ENCODE measurements at places on chromosomes 1 and 21.

- no peak for DNase-seq
These were observed 45.9 kb downstream of the SLX9 start for GRCh38 chr21:44985441-44986401.

GRCh38 chr1:153941826-153942725 is 4.4 kb downstream of the DENND4B start:
- DNase-seq, result no peak

DNA sequence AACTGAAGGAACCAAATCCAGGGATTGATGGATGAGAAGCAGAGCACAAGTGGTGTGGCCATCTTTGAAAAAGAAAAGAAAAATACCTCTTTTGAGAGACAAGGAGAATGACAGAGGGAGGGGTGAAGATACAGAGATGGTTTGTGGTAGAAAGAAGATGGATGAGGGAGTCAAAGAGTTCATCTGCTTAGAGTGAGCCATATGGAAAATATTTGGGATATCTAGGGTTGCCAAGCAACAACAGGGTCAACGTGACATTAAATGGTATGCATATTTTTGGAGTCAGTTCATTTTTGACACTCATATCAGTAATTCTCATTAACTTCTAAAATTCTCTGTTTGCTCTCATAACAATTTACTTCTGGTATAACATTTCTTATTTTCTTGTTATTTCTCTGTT is 50.7 kb downstream of the MACF1 start:
- no peak for DNase-seq

DNA sequence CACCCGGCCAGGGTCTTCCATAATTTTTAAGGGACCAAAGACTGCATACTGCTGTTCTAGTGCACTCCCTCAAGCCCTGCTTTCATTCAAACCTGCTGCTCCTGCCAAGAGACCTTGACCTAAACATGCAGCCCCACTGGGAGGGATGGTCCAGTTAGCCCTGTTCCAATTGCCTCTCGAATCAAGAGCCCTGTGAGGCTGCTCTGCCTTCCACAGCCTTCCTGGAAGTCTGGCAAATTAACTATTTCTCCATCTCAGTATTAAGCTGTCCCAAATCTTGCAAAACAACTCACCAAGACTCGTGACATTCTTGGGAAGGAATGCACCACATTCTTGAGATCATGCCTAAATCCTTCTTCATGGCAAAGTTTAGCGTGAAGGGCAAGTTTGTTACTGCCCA is 231.3 kb downstream of the C1orf94 start:
- DNase-seq, result no peak
